ENCODE measurements at places on chromosomes 7 and 10.
A peak's percentile ranks its signal among the peaks of the same experiment; 100 is the strongest.

- no peak for DNase-seq
These were observed 11.2 kb downstream of the CAPZA2 start for GRCh38 chr7:116873619-116874018.

DNA sequence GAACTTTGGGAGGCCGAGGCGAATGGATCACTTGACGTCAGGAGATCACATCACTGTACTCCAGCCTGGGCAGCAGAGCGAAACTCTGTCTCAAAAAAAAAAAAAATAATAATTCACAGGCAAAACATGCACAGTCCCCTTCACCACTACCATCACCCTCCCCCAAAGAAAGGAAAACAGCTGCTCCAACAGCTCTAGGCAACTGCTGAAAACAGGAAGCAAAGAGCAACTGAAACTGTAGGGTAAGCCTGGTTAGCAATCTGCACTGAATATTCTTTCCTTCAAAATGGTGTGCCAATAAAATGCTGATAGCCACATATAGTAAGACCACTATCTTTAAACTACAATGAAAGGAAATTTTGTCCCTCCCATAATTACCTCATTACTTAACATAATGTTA lies 11.8 kb downstream of the NT5C2 start:
- DNase-seq, result no peak

- no peak for DNase-seq
These were observed 27.3 kb upstream of the HERPUD2 start for GRCh38 chr7:35722054-35722849.

GRCh38 chr7:128200376-128200775 lies 40.7 kb upstream of the LEP start:
- DNase-seq, result no peak

DNA sequence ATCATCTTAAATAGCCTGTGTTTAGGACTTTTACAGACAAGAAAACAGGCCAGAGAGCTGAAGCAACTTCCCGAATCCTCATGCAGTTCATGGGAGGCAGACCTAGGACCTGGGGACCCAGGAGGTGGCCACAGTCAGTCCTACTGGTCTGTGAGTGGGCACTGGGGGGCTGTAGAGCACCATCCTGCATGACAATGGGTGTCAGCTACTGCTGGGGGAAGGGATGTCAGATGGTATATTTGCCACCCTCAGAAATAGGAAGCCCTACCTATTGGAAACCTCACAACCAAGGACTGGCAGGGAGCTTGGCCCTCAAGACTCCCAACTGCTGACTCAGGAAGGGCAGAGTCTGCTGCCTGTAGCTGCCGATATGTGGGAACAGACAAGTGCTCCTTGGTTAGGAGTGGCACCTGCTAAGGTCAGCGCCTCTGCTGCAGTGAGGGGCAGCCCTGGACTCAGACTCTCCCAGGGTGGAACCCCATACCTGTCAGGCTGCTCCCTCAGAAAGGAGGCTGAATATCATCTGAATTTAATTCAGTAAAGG lies 29.7 kb downstream of the OGDH start:
- no peak for DNase-seq

GRCh38 chr7:8211725-8212096 lies 50.3 kb downstream of the ICA1 start:
- DNase-seq, result no peak

DNA sequence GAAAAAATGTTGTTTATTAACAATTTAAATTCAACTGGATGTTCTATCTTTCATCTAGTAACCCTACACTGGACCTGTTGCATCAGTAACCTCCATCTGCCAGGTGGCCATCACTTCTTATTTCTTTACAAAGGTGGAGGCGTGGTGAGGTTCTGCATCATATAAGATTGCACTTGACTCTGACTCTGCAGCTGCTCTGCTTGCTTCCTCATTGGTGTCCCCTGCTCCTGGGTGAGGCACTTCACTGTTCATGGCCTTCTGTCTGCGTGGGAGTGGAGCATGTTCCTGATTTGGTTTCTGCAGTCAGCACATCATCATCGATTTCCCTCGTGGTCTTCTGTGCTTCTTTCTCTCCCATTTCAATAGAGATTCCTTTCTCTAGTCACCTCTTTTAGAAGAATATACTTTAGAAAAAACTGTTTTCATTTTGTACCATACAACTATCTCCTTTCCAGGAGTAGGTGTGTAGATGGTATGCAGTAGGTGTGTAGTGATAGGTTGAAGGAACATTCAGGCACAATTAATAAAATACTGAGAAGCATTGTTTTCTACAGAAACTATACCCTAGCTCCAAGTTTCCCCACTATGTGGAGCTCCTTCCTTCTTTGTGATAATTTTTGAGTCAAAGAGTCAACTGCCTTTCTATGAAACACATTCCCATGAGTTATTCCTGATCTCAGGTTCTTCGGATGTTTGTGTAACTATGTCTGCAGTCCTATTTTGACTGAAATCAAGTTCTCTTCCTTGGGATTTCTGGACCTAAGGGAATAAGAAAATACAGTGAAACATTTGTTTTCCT lies 231.7 kb upstream of the CNTNAP2 start:
- no peak for DNase-seq

DNA sequence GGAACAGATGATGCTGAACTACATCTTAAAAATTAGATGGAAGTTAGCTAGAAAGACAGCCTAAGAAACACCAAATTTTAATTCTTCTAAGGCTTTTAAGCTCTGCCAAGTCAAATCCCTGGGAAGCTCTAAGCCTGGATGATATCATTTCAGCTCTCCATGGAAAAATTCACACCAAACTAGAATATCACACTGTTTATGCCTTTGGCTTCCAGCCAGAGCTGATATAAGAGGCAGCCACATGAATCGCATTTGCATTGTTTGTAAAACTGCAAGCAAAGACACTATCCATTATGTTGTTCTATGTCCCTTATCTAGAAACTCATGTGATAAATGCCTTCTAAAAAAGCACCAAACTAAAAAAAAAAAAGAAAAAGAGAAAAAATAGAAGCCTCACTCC lies 430.4 kb downstream of the GRID1 start:
- DNase-seq, result no peak

- DNase-seq, result no peak
These were observed 45.1 kb downstream of the INPP5F start for GRCh38 chr10:119770928-119771327.

- DNase-seq, result no peak
These were observed 103.5 kb downstream of the LHFPL3 start for GRCh38 chr7:104431930-104432329.

DNA sequence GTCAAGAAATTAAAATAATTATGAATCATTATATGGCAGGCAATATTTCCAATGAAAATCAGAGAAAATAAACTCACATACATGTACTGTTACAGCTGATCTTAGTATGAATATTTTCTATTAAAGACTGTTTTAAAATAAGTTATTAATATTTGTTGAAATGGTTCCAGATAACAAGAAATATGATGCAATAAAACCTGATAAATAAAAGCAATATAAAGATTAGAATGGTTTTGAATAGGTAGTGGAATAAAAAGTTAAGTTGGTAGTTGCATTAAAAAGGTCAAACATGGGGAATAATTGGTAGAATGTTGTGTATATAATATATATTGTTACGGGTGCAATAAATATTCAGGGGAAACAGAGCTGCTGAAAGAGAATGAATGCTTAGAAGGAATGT lies 52.5 kb downstream of the MEST start:
- no peak for DNase-seq

DNA sequence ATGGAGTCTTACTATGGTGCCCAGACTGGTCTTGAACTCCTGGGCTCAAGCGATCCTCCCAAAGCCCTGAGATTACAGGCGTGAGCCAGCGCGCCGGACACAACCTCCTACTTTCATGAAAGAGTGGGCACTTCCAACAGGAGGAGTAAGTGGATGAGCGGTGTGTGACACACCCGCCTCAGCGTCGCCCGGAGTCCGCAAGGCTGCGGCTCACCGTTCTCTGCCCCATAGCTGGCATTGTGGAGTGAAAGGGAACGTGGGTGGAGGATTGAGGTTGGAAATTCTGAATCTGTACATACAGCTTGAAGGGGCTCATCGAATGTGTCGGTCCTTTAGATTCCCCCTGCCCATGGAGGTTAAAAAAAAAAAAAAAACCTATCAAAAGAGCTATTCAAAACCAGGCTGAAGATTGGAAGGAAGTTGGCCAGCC lies 524 bp upstream of the PRXL2A start:
- DNase-seq, result peak; percentile 48

DNA sequence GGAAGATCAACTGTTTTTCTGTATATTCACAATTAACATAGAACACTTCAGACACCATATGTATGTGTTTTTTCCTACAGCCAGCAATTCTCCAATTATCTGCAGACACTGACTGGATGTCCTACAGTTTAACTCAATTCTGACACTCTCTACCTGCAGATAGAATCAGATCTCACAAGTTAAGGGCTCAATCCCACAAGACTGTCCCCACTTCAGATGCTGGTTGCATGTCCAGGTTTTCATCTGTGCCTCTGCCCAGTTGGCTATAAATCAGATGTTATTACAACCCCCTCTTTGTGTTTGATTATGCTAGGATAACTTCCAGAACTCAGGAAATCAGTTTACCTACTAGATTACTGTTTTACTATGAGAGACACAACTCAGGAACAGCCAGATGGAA lies 295.9 kb downstream of the TWIST1 start:
- no peak for DNase-seq

DNA sequence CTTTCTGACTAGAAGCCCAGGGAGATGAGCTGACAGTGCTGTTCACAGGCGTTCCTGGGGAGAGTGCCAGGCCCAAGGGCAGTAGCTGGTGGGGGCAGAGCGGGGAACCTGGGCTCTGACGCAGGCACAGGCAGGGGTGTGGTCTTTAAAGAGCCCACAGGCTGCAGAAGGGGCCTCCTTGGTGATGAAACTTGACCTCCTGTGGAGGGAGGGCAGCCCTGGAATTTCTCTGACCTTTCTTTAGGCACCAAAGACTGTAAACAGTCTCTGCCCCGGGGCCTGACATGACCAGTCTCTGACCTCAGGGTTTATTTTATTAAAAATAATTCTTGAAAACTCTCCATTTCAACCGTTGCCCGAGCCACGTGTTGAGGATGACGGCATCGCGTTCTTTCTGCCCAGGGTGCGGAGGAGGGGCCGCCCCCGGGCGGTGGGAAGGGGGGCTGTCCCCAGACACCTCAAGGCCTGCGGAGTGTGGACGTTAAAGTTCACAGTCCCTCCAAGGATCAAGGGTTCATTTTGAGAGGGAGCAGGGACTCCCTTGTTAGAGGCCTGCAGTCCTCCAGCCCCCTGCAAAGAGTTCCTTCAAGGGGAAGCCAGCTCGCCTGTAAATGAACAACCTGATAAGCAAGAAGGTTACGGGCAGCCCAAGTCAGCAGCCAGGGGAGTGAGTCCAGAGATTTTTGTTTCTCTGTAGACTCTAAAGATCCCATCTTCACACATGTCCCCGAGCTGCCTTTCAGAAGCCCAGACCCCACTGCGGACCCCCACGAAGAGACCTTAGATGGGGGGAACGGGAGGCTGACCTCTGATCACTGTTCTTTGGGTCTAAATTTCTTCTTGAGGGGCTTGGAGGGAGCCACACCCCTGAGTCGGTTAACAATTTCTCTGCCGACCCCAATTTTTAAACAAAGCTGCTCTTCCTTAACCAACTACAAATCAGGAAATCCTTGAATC lies 128.9 kb downstream of the VIPR2 start:
- DNase-seq, result no peak

GRCh38 chr7:100673942-100674410 lies 436 bp downstream of the GNB2 start:
- DNase-seq, result peak; percentile 49

GRCh38 chr10:13722747-13723653 lies 136.2 kb downstream of the PRPF18 start:
- no peak for DNase-seq

- DNase-seq, result no peak
These were observed 279.3 kb upstream of the SHH start for GRCh38 chr7:156091519-156092080.

- no peak for DNase-seq
These were observed 245.0 kb downstream of the PRPF18 start for GRCh38 chr10:13831711-13832141.

DNA sequence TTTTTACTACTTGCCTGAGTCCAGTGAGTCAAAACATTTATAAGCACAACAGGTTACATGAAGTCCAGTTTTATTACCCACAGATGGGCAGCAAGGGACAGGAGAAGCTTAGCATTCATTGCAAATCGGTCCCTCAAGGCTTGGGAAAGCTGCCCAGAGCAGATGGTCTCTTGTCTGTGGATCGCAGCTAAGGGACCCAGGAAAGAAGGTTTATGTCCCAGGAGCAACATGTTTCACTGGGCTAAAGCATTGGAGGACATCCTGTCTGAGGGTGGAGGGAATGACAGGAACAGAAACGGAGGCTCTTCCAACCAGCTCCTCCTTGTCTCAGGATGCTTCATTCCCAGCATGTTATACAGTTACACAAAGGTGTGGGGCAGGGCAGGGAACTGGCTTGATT lies 39.3 kb downstream of the TRIM24 start:
- DNase-seq, result no peak

DNA sequence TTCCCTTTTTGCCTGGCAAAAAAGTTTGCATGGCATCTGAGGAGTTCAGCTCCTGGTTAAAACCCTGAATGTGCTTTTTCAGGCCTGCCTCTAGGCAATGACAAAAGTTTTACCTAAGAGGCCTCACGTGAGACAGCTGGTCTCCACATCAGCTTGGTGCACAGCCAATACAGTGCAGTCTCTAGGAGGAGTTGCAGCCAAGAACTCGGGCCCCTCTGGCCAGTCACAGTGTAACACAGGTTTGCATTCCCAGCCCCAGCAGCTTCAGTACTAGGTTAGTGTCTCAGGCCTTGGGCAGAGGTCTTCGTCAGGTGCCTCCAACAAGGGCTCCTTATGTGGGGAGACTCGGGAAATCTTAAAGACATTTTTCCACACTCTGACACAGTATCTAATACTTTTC lies 771.7 kb downstream of the SORCS1 start:
- DNase-seq, result no peak

DNA sequence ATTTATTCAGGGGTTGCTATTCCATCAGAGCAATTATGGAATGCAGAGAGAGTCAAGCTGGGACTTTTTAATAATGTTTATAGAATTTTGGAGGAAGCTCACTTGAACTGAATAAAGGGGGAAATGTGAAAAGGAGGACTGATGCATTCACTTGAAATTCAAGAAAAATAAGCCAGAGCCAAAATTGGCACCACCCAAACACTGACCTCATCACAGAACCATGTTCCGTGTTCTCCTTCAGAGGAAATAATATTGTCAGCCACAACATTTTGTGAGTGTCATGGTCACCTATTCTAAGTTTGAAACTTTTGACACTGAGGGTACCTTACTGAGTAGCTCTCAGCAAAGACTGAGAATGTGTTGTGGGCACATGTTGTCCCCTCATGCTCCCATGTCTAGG lies 207.0 kb downstream of the ANK3 start:
- no peak for DNase-seq

DNA sequence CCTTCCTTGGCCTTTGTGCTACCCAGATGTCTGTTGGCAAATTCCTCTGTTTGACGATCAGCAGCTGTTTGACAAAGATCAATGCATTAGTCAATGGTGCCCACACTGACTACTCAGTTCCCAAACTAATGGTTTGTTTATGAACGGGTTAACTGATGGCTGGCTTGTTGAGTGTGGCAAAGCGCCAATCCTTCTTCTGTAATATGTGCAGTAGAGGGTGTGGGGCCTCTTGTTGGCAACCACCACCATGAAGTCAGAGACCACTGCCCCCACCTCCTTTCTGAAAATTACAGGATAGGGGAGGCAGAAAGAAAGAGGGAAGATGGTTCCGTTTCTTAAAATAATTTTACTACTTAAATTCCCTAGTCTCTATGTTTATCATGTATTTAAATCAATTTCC lies 2.6 kb upstream of the PLCE1 start:
- no peak for DNase-seq

GRCh38 chr7:118288098-118288497 lies 63.6 kb downstream of the ANKRD7 start:
- DNase-seq, result no peak

Measured in NCI-H774 (cell line).